HCEC 1CT (cell line): ENCODE measurements at places on chromosomes 1 and 21.
A peak's percentile ranks its signal among the peaks of the same experiment; 100 is the strongest.

GRCh38 chr1:155322953-155323728 lies 2.4 kb downstream of the RUSC1 start:
- DNase-seq: peak; percentile 98

- no peak for DNase-seq
Measured at GRCh38 chr1:159173320-159173719, 1.9 kb downstream of the CADM3 start.

DNA sequence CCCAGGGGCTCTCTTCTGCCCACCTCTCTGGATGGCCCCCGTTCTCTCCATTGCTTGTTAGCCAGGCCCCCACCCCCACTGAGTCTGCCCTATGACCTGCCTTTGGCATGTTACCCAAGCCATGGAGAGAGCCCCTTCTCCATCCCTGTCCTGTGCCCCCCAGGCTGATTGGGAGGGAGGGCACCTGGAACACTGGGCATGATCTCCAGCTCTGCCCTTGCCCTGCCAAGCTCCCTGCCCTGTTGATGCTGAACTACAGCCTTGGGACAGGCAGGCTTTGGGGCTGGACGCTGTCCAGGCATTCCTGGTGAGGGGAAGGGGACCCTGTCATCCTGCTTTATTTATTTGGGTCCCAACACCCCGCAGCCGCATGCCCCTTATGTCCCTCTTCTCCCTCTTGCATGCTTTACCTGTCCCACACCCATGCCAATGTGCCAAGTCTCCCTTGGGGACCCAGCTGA lies 10.7 kb downstream of the TRIM46 start:
- DNase-seq: no peak

DNA sequence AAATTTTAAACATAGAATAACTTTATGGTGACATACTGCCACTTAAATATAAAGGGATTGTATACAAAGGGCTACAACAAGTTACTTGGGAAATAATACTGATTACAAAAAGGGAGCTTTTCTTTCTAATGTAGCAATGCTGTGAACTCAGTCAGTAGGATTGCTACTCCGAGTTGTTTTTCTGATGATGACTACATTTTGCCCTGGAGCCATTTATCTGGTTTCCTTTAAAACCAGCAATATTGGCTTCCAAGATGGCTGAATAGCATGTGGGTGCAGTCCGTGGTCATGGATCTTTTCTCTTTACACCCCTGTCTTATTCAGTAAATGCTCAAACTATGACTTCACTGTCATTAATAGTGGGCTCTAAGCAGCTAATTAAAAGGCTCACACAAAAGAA lies 92.6 kb upstream of the NEK7 start:
- no peak for DNase-seq

GRCh38 chr1:65189576-65190115 lies 41.6 kb downstream of the AK4 start:
- peak; percentile 59 for DNase-seq

- DNase-seq: no peak
Measured at GRCh38 chr21:41304068-41304720, 12.4 kb upstream of the FAM3B start.
